ENCODE measurements at places on chromosomes 1 and 21.

DNA sequence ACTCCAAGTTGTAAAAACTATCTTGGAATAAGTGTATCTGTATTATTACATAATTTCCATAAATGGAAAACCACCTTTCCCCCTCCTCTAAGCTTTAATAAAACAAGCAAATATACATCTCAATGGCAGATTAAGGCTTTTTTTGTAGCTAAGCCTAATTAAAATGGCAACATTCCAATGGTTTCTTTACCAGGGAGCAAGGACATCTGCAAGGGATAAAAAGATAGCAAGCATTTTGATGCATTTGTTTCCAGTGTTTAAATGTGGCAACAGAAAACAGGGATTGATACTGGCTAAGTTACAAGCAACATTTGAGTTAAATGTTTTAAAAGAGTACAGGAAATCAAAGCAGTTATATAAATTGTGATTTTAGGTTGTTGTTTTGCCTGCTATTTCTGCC, 1012.7 kb downstream of the ADGRL2 start:
- DNase-seq = no peak

DNA sequence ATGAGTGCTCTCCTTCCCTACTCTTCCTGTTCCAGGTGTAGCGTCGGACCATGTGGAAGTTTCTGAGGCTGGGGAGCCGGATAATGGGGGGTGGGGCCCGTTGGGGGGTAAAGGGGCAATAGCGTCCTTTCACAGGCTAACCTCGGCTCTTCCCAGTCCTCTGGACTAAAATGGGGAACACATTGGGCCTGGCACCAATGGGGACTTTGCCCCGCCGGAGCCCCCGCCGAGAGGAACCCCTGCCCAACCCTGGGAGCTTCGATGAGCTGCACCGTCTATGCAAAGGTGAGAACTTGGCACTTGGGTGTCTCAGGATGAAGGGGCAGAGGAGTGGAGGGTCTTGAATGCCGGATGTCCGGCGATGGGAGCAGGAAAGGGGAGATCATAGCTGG, 456 bp downstream of the TOMM40L start:
- peak; percentile 67 for DNase-seq

- DNase-seq = no peak
Observed at GRCh38 chr1:205224736-205225135, 3.0 kb upstream of the TMCC2 start.

DNA sequence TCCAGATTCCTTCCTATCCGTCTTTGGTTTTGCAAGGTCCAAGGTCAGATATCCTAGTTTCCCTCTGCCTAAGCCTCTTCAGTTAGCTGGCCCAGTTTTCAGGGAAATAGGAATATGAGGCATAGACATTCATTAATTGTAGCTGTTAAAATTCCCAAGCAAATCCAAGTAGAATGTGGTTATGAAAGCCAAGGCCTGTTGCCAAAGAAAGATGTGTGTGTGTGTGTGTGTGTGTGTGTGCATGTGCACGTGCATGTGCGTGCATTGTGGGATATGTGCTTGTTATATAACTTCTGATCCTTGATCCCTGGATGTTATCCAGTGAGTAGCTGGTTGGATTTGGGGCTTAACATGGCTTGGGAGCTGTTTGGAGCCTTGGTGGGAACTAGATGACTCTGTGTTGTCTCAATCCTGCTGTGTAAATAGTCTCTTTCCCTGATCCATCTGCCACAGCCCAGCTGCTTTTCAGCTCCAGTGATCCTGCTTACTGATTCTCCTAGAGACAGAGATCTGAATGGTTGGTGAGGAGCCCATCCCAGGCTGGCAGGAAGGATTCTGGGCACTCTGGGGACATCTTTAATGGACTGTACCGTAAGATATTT, 70.6 kb upstream of the GCLM start:
- no peak for DNase-seq

GRCh38 chr1:44571712-44572571, 102.3 kb downstream of the TMEM53 start:
- no peak for DNase-seq

- no peak for DNase-seq
Observed at GRCh38 chr1:210635108-210635507, 306.4 kb downstream of the HHAT start.

DNA sequence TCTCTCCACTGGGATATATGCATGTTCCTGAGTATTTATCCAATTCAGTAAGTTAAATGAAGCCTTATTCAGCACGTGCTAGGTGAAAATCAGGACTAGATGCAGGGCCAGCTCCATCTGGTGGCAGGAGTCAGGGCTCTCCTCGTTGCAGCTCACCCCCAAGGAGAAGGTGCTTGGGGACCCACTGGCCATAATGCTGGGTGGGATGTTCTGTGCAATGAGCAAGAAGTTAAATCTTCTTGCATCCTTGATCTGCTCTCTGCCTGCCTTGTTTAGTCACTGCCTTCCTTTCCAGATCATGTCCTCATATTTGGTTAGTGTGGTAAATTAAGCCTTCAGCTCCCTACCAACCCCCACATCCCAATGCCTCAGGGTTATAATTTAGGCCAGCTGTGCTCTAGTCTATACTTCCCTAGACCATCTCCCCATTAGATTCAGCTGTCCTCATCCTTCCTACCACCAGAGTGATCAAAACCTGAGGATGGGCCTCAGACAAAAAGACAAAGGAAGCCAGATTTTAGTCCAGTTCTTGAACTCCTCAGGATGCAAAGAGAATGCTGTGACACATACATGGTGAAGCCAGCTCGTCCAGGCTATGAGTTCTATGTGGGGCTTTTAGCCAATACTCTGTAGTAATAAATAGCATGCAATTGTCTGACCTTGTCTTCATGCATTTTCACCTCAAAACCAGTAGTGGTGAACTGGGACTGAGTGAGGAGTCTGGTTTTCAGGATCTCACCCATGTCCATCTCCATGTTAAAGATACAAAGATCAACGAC, 55.9 kb downstream of the SEC16B start:
- DNase-seq = no peak

DNA sequence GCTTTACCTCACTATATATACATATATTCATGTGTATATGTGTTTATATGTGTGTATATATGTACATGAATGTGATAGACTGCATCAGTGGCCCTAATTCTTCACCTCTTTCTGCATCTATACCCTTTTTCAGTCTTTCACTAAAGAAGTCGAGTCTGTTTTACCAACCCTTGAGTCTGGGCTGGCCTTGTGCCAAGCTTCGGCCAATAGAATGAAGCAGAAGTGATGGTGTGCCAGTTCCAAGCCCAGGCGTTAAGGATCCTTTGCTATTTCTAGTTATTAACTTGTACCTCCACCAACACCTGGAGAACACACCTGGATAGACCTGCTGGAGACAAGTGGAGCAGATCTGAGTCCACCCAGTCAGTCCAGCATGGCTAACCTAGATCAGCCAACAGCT, 61.6 kb upstream of the PPM1J start:
- no peak for DNase-seq

DNA sequence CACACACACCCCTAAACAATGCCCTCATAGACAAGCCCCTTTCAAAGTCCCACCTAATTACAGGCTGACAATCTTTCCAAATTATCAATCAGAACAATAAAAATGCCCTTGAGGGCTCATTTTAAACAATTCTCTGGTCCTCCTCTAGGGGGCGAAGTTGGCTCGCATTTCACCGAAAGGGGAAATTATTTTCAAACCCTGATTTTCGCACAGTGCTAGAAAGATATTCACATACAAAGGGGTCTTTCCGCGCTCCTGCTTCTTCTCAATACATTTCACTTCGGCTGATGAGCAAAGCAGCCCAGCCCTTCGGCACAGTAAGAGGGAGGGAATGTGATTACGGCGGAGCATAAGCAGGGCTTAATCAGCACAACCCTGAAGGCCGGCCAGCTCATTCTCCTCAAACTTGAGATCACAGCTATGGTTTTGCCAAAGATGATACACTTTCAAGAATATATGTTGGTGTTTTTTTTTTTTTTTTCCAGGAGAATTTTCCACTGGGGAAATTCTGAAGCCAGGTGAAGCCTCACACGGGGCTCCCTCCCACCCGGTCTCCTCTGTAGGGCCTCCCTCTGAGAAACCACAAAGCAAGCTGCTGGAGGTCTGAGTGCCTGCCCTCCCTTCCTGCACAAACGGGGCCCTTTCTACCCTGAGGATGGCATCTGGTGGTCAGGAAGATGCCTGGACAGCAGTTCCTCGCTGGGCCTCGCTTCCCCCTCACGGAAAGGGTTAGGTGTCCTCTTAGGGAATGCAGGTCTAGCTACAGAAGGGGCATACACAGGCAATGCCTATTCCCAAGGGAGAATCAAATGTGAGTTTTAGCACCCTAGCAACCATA, 66.9 kb downstream of the GNG12 start:
- peak; percentile 70 for DNase-seq

GRCh38 chr1:157595356-157595755, 2.5 kb downstream of the FCRL4 start:
- no peak for DNase-seq

DNA sequence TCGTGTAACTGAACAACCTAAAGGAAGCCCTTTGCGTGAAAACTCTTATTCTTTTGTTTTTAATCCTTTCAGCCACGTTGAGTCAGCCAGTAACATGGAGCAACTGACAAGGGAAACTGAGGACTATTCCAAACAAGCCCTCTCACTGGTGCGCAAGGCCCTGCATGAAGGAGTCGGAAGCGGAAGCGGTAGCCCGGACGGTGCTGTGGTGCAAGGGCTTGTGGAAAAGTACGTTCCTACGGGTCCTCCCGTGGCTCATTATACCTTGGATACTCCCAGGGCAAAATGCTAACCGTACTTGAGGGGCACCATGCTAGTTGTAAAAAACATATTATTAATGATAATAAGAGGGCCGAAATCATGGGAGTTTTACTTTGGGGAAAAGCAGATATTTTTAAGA, 49.4 kb downstream of the LAMC2 start:
- no peak for DNase-seq

DNA sequence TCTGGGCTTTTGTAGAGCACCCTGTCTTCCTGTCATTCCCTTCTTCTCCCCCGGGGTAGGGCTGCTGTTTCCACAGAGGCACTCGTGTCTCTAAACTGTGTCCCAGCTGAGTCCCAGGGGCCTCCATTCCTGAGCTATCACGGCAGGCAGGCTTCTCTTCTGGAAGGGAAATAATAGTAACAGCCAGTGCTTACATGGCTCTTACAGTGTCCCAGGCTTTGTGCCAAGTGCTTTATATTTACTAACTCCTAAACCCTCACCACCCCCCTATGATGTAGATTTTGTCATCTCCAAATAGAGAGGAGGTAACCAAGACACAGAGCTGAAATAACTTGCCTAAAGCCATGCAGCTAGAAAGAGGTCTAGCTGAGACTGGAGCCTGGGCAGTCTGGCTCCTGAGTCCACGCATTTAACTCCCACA, 1.4 kb upstream of the CELF3 start:
- no peak for DNase-seq

- no peak for DNase-seq
Observed at GRCh38 chr1:220804202-220804586, 17.5 kb downstream of the MTARC1 start.

DNA sequence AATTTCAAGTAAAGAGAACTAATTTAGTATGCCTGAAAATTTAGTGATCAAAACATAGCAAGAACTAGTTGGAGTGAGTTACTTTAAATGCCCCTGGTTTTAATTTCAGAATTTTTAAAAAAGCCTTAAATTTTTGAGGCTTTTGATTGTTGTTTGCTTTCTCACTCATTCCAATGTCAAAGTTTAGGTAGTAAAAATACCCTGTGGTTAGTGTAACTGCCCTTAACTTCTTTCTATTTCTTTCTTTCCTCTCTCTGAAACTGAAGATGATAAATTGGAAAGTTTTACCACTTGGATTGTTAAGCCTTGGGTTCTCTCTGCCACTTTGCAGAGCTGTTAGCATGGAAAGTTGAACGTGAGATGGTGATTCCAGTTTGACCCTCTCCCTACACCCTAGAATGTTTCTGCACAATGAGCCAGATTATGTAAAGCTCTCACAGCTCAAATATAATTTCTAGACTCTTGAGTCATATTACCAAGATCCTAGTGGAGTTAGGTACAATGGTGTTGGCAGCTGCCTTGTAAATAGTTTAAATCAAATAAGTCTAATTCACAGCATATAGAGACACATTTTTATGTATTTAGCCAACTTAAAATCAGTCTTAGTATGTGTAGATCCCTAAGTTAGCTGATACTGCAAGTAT, 192.4 kb upstream of the SGIP1 start:
- no peak for DNase-seq

- no peak for DNase-seq
Observed at GRCh38 chr1:43372172-43372571, 4.4 kb upstream of the ELOVL1 start.

DNA sequence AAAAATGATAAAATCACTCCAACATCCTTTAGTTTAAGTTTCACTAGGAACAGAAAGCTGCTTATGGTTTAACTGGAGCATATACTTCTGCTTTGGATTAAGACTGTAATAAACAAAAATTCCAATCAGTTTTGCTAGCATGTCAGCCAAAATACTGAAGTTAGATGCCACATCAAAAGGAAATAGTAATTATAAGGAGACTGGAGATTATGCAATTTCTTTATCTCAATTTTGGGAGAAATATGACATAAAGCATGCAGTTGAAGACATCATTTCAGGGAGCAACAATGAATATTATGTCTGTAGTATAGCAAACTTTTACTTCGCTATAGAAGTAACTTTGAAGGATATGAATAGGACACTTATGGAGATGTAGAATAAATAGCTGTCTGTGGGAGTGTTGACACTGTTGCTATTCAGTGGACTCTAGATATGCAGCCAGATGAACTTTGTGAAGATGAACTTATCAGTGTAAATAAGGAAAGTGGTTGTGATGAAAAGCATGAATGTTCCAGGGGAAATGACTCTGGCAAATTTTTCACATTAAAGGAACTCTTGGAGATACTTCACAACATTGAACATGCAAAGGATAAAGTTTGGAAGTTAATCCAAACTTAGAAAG, 107.8 kb downstream of the RABGAP1L start:
- no peak for DNase-seq

GRCh38 chr1:186042230-186042629, 308.0 kb downstream of the HMCN1 start:
- no peak for DNase-seq

GRCh38 chr1:51285055-51285454, 45.3 kb downstream of the TTC39A start:
- no peak for DNase-seq

- DNase-seq = peak; percentile 94
Observed at GRCh38 chr1:157090196-157090647, 9.4 kb downstream of the ETV3L start.

DNA sequence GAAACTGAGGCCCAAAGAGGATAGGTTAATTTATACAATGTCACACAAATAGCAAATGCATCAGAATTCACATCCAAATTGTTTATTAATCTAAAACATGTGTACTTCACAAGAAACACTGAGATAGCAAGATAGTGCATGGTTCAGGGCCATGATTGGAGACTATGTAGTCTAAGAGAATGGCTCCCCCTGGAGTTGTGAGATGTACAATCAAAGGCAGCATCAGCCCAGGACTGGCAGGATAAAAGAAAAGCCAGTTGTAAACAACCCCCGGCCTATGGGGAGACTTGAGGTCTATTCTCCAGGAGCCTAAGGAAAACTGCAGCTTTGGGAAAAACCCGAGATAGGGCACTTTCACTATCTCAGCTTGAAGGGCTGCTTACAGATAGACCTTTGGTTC, 511.0 kb downstream of the OMA1 start:
- no peak for DNase-seq

GRCh38 chr1:21939650-21940374, 2.7 kb upstream of the HSPG2 start:
- no peak for DNase-seq

GRCh38 chr1:246099570-246099969, 407.5 kb downstream of the SMYD3 start:
- DNase-seq = no peak
